Left cardiac atrium (tissue), 4 donors: ENCODE measurements at places on chromosomes 13 and 19. TPM values are rescaled to one million over a fixed set of nuclear protein-coding genes. Genes with fewer than 3 reads are reported as not detected.

The THSD1 gene
- total RNA-seq = 6.4 TPM

The IRGQ gene
- 27.8 TPM for total RNA-seq

The FGF22 gene
- not detected for total RNA-seq

The ZNF763 gene
- 1.5 TPM for total RNA-seq

The IPO5 gene
- total RNA-seq = 101 TPM

The TGFBR3L gene
- total RNA-seq = 9.7 TPM

The ICAM3 gene
- total RNA-seq = 25.3 TPM

The PLIN5 gene
- total RNA-seq = 32.7 TPM

The SLC5A5 gene
- not detected for total RNA-seq

The TEAD2 gene
- total RNA-seq = 43.8 TPM

The ZNF737 gene
- total RNA-seq = 5.3 TPM

The CEACAM16 gene
- not detected for total RNA-seq

The ZNF571 gene
- 3.4 TPM for total RNA-seq

The RNF17 gene
- total RNA-seq = not detected

The MRPL4 gene
- 68.5 TPM for total RNA-seq

The DCLK1 gene
- 18.2 TPM for total RNA-seq

The PRR36 gene
- total RNA-seq = 0.10 TPM

The CRYL1 gene
- total RNA-seq = 31.0 TPM

The SHD gene
- 37.0 TPM for total RNA-seq

The LGALS7B gene
- total RNA-seq = not detected

The LRRC63 gene
- total RNA-seq = 0.15 TPM

The LIM2 gene
- total RNA-seq = not detected

The IGSF23 gene
- not detected for total RNA-seq

The GPI gene
- total RNA-seq = 337 TPM

The ATP4B gene
- total RNA-seq = not detected

The RPS28 gene
- total RNA-seq = 1,064 TPM

The CRLF1 gene
- 26.8 TPM for total RNA-seq

The C19orf18 gene
- total RNA-seq = 2.0 TPM

The SPPL2B gene
- 22.9 TPM for total RNA-seq

The ZNF600 gene
- 3.9 TPM for total RNA-seq

The MAB21L1 gene
- 0.24 TPM for total RNA-seq

The FCER2 gene
- 0.31 TPM for total RNA-seq

The FFAR1 gene
- total RNA-seq = not detected

The TMEM255B gene
- 10.5 TPM for total RNA-seq

The IZUMO1 gene
- 0.92 TPM for total RNA-seq

The IQCN gene
- total RNA-seq = 1.3 TPM

The OR7C1 gene
- not detected for total RNA-seq

The RAB20 gene
- total RNA-seq = 24.3 TPM

The ZNF667 gene
- 4.0 TPM for total RNA-seq

The KLHL1 gene
- not detected for total RNA-seq

The MUC16 gene
- 1.3 TPM for total RNA-seq

The UBA52 gene
- 720 TPM for total RNA-seq

The SERTM1 gene
- total RNA-seq = 0.38 TPM

The PDE4C gene
- total RNA-seq = not detected

The HAUS5 gene
- total RNA-seq = 3.8 TPM

The PLIN4 gene
- total RNA-seq = 331 TPM

The SLC10A2 gene
- not detected for total RNA-seq

The DNMT1 gene
- total RNA-seq = 32.7 TPM

The ABCC4 gene
- 8.6 TPM for total RNA-seq

The C5AR1 gene
- 13.4 TPM for total RNA-seq

The BCAM gene
- total RNA-seq = 76.4 TPM

The APOE gene
- total RNA-seq = 43.5 TPM

The CACNG6 gene
- total RNA-seq = not detected

The PRSS57 gene
- not detected for total RNA-seq

The IL11 gene
- not detected for total RNA-seq
